Thymus (tissue), 14 donors: ENCODE measurements at places on chromosomes 7 and 10. TPM values are rescaled to one million over a fixed set of nuclear protein-coding genes. Genes with fewer than 3 reads are reported as not detected.

DNA sequence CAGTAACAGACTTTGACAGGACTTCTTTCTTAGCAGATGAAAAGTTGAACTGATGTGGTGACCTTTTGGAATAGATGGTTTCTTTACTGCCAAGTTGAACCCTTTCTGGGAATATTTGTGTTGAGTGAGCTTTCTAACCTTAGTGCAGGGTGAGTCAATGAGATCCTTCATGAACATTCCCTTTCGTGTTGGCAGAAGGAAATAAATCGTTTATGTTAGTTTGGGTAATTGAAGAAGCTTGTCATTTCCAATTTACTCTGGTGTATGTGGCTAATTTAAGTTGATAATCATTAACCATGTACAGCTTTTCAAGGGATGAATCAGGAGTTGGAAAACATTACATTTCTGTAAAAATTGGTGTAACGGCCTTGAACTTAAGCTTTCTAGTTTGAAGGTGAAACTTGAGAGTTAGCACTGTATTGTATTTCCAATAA lies 43.4 kb downstream of the PTTG1IP2 start:
- no peak for DNase-seq

- DNase-seq = no peak
Measured at GRCh38 chr7:100003711-100004661, 11.4 kb upstream of the ZKSCAN1 start.

DNA sequence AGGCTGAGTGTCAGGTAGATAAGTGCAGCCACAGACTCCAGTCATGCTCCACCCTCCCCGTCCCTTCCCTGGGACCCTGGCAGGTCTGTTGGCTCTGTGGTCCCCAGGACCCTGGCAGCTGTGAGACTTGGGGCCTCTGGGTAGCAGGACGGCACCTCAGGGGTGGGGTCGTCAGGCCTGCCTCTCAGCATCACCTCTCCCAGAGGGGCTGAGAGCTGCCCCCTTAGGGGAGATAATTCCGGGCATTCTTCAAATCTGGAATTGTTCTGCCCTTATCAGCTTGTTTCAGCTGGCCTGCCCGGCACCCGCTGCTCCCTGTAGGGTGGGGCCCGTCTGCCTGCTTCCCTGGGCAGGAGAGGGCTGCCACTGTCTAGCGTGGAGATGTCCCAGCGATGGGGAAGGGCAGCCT lies 23.3 kb downstream of the PODXL start:
- no peak for DNase-seq

- no peak for DNase-seq
Measured at GRCh38 chr10:83522881-83523386, 616.4 kb upstream of the GHITM start.

DNA sequence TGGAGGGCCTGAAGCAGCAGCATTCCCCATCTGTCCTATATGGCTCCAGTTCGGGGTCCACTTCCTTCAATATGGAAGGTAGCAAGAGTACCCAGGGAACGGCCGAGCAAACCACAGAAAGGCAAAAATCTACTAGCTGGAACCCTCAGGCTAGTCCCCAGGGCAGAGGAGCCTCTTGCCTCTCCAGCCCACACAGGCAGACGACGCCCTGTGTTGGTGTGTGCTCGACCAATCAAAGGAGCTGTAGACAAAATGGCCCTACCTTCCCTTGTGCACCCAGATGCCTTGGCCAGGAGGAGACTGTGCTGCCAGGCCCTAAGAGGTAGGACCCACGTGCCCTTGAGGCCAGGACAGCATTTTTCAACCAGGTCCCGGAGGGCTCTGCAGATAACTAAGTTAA lies 91.5 kb downstream of the FAM53B start:
- no peak for DNase-seq

Gene SPDYE8
- total RNA-seq = not detected
